Sciatic nerve (tissue), 2 donors: ENCODE measurements at places on chromosomes 11 and 22. TPM values are rescaled to one million over a fixed set of nuclear protein-coding genes. Genes with fewer than 3 reads are reported as not detected.

DNA sequence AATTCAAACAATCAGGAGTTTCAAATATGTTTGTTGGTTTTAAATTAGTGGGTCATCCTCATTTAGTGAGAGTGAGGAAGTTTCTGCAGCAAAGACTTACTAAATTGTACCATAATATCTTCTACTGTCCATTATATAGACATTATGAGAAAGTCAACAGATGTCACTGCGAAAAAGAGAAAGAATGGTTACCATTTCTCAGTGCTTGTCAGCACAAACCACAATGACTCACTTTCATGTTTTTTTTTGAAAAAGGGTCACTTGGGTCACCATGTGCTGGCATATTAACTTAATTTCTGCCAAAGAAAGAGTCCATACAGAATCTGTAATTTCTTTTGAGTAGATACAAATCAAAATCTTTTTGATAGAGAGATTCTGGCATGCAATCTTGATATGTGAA, 924.6 kb upstream of the FAT3 start:
- DNase-seq: no peak

Gene CELSR1
- total RNA-seq: 1.9 TPM

DNA sequence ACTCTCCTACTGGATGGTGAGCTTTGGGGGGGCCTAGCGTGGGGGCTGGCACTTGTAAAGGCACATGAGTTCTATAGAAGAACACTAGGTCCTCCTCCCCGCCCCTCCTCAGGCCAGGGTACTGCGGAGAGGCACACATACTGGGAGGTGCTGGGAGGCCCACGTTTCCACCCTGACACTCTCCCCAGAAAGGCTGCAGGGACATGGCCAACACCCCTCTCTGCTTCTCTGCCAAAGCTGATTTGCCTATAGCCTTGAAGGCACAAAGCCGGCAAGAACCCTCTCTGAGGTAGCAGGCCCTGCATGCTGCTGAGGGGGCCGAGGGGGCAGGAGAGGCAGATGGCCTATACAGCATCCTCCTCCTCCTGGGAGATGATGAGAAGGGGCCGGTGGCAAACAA, 112.8 kb downstream of the BUD13 start:
- DNase-seq: no peak

DNA sequence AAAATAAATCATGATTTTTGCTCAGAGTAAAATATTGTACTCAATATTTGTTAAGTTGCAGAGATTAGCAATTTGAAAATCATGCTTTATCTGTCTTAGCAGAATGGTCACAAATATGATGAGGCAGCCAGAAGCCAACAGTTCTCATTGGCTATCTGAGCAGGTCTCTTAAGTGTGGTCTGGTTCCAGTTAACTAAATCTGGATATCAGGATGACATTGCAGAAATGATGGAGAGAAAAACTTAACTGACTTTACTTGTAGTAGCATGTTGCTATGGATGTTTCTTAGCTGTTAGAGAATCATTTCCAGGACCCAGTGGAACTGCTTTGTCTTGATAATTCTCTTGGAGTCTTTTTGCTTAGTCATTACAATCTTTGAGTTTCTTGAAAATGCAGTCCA, 1070.3 kb downstream of the JRKL start:
- no peak for DNase-seq

Gene BCO2
- 15.6 TPM for total RNA-seq

Gene PIH1D2
- 1.8 TPM for total RNA-seq

GRCh38 chr11:115869780-115870431, 365.7 kb upstream of the CADM1 start:
- no peak for DNase-seq
